ENCODE measurements at places on chromosomes 4 and X.

GRCh38 chr4:55068522-55068921 is 56.9 kb downstream of the KDR start:
- no peaks in the 10 kb centered on the region for H3K27me3 ChIP-seq
- DNase-seq, result no peak
- no peaks in the 10 kb centered on the region for H3K4me1 ChIP-seq
- H3K36me3 ChIP-seq, result no peaks in the 10 kb centered on the region
- H3K27ac ChIP-seq, result no peak overlapping the region
- no peak overlapping the region for H3K4me3 ChIP-seq

- H3K4me1 ChIP-seq, result no peaks in the 10 kb centered on the region
- H3K27ac ChIP-seq, result no peak overlapping the region
- H3K27me3 ChIP-seq, result no peaks in the 10 kb centered on the region
- H3K36me3 ChIP-seq, result no peaks in the 10 kb centered on the region
- H3K4me3 ChIP-seq, result no peak overlapping the region
These were observed 3.9 kb upstream of the SYN1 start for GRCh38 chrX:47623540-47624027.

DNA sequence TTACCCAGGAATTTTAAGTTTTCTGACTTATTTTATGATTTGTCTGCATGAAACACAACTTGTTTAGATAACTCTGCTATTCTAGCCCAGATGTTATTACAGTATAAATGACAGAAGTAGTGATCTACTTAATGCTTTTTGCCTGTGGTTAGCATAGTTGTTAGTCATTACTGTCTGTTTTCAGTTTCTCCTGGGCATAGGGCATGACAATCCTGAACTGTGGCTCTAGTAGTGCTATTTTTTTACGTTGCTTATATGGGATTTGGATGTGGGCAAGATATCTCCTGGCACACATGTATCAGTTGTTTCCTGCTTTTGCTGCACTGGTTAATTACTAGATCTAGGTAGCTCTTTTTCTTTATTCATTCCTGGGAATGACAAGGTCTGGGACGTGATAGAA is 1005.8 kb downstream of the PCDH18 start:
- H3K4me3 ChIP-seq, result no peak overlapping the region
- no peak overlapping the region for H3K27ac ChIP-seq
- no peak for DNase-seq
- H3K27me3 ChIP-seq, result no peaks in the 10 kb centered on the region

DNA sequence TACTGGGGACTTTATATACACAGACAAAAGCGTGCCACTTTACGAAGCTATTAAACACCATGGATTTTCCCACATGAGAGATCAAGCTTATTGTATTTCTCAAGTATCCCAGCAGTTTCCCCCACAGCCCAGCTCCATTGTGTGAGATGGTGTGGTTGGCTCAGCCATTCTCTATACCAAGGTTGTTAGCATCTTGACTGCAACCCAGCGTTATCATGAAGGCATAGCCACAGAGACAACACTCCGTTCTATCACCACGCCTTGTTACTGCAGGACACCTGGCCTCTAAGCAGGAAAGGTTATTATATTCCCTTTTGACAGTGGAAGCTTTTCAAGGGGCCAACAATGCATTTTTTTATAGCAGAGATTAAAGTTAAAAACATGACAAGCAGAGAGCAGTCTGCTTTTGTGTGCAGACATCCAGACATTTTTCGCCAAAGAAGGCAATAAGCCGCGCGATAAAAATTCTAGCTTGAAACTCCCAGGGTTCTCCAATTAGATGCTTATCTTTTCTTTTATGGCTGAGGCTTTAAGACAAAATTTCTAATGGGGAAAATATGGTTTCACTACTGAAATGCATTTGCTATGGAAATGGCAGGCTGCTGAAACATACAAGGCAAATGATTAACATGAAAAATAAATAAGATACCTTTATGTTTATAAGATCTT is 206.1 kb downstream of the MID1 start:
- H3K27ac ChIP-seq, result no peak overlapping the region
- no peak for DNase-seq
- H3K36me3 ChIP-seq, result no peaks in the 10 kb centered on the region
- no peaks in the 10 kb centered on the region for H3K27me3 ChIP-seq
- no peaks in the 10 kb centered on the region for H3K4me1 ChIP-seq

- H3K36me3 ChIP-seq, result no peaks in the 10 kb centered on the region
- no peaks in the 10 kb centered on the region for H3K27me3 ChIP-seq
- H3K4me3 ChIP-seq, result no peak overlapping the region
- H3K4me1 ChIP-seq, result no peaks in the 10 kb centered on the region
- H3K27ac ChIP-seq, result no peak overlapping the region
- DNase-seq, result no peak
These were observed 17.8 kb upstream of the ARSJ start for GRCh38 chr4:113997206-113997605.

Data from Peyer's patch (tissue), 4 donors.